ENCODE measurements at places on chromosomes 7 and 10.
A peak's percentile ranks its signal among the peaks of the same experiment; 100 is the strongest.

- no peak overlapping the region for H3K27ac ChIP-seq
- peaks cover 12% of the 10 kb centered on the region for H3K4me1 ChIP-seq
- H3K36me3 ChIP-seq = no peaks in the 10 kb centered on the region
- no peaks in the 10 kb centered on the region for H3K27me3 ChIP-seq
- no peak overlapping the region for H3K4me3 ChIP-seq
Measured at GRCh38 chr10:34716234-34716633, 98.9 kb downstream of the PARD3 start.

- no peak for DNase-seq
- H3K4me1 ChIP-seq = peaks cover 42% of the 10 kb centered on the region
- peak overlapping the region; percentile 84 for H3K27ac ChIP-seq
- no peaks in the 10 kb centered on the region for H3K27me3 ChIP-seq
- peak overlapping the region; percentile 20 for H3K4me3 ChIP-seq
Measured at GRCh38 chr10:51302316-51302715, 228.0 kb downstream of the PRKG1 start.

- H3K27ac ChIP-seq = peak overlapping the region; percentile 64
- peak; percentile 25 for DNase-seq
Measured at GRCh38 chr10:88131511-88132139, 268.2 kb downstream of the PTEN start.

DNA sequence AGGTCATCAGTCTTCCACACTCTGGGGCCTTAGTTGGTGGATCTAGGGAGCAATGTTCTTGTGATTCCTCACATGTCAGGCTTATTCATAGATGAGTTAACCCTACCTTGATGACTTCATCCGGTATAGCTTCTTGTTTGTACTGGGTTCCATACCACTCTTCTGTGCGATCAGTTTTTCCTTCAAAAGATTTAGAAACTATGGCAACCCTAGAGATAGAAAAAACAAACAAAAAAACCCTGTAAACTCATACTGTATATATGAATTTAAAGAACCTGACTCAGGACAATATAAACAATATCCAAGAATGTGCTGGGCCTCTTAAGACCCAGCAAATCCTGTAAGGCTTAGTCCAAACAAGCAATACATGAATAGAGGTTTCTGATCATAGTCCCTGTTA lies 83.5 kb downstream of the IDE start:
- H3K27ac ChIP-seq = no peak overlapping the region
- H3K36me3 ChIP-seq = peaks cover 35% of the 10 kb centered on the region
- no peak for DNase-seq
- no peaks in the 10 kb centered on the region for H3K27me3 ChIP-seq
- H3K4me3 ChIP-seq = no peak overlapping the region

All from thoracic aorta (tissue), 2 donors.